Heart right ventricle (tissue), 16 donors: ENCODE measurements at places on chromosomes 1 and 21. TPM values are rescaled to one million over a fixed set of nuclear protein-coding genes. Genes with fewer than 3 reads are reported as not detected.

THEM5 gene
- total RNA-seq: not detected

APP gene
- total RNA-seq: 410 TPM

YOD1 gene
- total RNA-seq: 5.6 TPM

PLA2G2C gene
- not detected for total RNA-seq

GNAT2 gene
- total RNA-seq: not detected

OR6K2 gene
- not detected for total RNA-seq

TCEA3 gene
- total RNA-seq: 79.2 TPM

RCSD1 gene
- total RNA-seq: 47.8 TPM

C4BPA gene
- total RNA-seq: not detected

NUF2 gene
- not detected for total RNA-seq

IKBKE gene
- 0.67 TPM for total RNA-seq

SLC45A3 gene
- total RNA-seq: 1.4 TPM

SHE gene
- 12.0 TPM for total RNA-seq

C8A gene
- not detected for total RNA-seq

TMPRSS3 gene
- 1.0 TPM for total RNA-seq

CHAF1B gene
- total RNA-seq: 0.66 TPM

GOLT1A gene
- not detected for total RNA-seq

CA6 gene
- total RNA-seq: not detected

CDCP2 gene
- total RNA-seq: not detected

PRMT2 gene
- 40.3 TPM for total RNA-seq

TNFSF18 gene
- not detected for total RNA-seq

ZSCAN20 gene
- total RNA-seq: 7.1 TPM

NECTIN4 gene
- total RNA-seq: not detected

MSH4 gene
- 0.18 TPM for total RNA-seq

GJA9 gene
- total RNA-seq: not detected

ORC1 gene
- 0.11 TPM for total RNA-seq

HNRNPR gene
- 58.5 TPM for total RNA-seq

TNFRSF18 gene
- not detected for total RNA-seq

SPATA46 gene
- not detected for total RNA-seq

VHLL gene
- total RNA-seq: not detected

KCNE2 gene
- total RNA-seq: not detected

EPHA10 gene
- not detected for total RNA-seq

LEMD1 gene
- total RNA-seq: not detected

SH2D1B gene
- total RNA-seq: not detected
